ENCODE measurements at places on chromosomes 4 and X.

DNA sequence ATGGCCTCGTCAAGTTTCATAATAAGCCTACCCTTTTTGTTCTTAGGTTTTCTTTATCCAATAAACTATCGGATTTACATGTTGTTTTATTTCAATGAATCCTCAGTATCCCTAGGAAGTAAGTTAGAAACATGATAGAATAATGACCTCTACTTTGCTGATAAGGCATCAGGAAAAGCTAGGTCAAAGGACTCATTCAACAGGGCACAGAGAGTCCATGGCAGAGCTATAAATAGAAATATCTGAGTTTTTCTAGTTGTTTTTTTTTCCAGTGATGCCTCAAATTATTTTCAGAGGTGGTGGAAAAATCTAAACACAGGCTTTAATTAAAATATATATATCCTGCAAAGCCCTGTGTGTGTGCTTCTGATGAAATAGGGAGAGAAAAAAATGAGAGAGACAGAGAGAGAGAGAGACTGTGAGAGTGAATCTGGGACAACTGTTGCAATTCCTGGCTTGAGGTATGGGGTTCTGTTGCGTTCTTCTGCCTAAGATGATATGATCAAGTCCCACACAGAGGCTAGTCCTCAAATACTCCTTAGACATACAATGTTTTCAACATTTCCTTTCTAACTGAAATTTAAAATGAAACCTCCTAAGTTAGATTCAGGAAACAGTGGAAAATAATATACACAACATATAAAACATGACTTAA, 139.9 kb downstream of the HDX start:
- no peak for DNase-seq

DNA sequence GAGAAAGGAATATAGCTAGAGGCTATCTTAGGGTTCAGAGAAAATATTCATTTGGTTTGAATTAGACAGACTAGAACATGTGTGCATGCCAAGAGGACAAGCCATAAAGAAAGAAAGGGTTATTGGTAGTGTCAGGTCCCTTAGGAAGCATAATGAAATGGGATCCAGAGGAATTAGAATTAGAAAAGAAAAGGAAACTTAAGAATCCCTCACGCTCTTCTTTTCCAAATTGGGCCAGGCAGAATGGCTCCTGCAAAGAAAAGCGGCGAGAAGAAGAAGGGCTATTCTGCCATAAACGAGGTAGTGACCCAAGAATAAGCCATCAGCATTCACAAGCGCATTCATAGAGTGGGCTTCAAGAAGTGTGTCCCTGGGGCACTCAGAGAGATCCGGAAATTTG, 4.9 kb upstream of the ABCG2 start:
- DNase-seq: no peak

DNA sequence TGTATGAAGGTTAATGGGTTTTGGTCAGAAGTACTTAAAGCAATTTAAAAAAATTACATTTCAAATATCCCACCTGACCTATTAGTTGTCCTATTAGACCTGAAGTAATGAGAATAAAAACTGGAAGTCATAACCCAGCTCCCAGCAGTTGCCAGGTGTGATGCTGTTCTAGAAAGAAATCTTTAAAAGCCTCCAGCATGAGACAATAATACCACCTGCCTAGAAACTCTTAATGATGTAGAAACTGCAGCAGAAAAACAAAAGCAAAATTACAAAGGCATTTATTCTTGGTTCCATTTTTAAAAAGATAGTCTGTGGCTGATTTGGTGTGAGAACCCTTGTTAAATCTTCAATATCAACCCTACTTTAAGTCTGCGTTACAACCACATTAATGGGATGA, 1137.7 kb upstream of the TENM3 start:
- DNase-seq: no peak

DNA sequence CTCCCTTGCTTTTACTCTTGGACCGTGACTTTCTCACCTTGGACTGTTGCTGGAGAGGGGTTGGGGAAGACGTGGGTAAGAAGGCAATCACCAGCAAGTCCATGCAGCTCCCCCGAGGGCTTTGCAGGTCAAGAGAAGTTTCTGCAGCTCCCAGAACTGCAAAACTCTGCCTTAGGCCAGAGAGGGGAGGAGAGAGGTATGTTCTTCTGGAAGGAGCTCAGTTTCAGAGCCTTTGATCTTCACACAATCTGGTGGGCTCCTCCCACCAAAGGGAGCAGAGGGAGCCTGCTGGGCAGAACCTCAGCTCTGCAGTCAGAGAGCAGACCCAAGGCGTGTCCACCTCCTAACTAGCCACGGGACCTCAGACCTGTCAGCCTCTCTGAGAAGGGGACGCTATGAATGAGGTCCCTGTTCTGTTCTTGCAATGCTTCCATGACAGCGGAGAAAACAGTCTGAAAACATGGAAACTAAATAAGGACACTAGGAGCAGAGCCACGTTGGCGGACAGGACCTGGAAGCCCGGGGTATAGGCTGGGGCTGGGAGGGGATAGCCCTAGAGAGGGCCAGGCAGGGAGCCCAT, 92.8 kb downstream of the EVC2 start:
- DNase-seq: no peak

GRCh38 chr4:161650812-161651211, 513.0 kb downstream of the FSTL5 start:
- DNase-seq: no peak

DNA sequence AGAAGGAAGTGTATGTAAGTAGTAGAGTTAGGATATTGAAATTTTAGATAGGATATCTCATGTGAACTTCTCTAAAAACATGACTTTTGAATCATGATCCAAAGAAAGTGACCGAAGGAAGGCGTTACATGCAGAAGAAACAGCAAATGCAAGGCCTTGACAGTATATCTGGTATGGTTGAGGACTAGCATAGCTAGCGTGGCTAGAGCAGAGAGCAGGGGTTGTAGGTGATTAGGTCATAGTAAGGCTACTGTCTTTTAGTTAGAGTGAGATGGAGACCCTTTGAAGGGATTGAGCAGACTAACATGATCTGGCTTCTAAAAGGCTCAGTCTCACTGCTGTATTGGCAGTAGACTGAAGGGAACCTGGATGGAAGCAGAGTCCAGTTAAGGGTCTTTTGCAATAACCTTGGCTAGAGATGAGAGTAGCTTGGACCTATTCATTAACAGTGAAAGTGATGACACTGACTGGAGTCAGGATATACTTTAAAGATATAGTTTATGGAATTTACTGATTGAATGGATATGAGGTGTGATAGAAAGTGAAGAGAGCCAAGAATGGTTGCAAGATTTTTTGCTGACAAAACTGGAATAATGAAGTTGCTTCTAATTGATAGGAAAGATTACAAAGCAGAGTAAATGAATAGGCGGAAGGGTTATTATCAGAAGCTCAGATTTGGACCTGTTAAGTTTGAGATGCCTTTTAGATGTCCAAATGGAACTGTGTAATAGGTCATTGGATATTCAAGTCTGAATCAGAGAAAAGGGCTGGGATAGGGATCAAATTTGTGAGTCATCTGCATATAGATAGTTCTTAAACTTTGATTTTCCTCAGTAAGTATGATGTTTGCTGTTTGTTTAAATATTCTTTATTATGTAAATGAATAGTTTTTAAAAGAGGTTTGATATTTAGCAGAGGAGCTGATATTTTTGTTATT, 59.8 kb downstream of the MRPL1 start:
- DNase-seq: no peak
